ENCODE measurements at places on chromosomes 5 and 9.

DNA sequence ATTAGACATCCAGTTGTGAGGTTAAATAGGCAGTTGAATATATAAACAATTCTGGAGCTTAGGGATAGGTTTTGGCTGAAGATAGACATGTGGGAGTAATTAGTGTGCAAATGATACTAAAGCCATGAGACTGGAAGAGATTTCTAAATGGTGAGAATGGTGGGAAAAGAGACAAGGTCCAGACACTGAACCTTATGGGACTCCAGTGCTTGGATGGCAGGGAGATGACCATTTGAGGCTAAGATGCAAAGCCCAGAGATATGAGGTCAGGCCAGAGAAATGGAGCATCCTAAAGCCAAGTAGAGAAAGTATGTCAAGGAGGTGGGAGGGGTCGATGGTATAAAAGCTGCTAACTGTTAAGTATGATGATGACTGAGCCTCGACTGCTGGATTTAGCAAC is 115.6 kb downstream of the SEMA5A start:
- DNase-seq = no peak

- no peak for DNase-seq
Observed at GRCh38 chr5:435961-436640, 6.9 kb upstream of the EXOC3 start.

- no peak for DNase-seq
Observed at GRCh38 chr9:69173497-69173890, 583 bp upstream of the TJP2 start.

DNA sequence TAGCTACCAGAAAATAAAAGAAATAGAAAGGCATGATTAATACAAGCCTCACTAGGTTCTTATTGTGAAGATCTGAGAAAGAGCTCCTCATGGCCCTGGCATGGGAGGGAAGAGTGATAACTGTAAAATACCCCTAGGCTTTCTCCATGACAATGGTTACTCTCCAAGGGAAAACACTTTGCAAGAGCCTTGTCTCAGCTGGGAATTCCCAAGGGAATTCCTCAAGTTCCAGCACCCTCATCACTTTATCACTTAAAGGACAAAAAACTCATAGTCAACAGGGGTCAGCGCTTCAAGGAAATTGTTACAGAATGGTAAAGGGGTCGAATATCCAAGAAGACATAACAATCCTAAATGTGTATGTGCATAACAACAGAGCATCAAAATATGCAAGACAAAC is 21.2 kb downstream of the SYK start:
- no peak for DNase-seq

DNA sequence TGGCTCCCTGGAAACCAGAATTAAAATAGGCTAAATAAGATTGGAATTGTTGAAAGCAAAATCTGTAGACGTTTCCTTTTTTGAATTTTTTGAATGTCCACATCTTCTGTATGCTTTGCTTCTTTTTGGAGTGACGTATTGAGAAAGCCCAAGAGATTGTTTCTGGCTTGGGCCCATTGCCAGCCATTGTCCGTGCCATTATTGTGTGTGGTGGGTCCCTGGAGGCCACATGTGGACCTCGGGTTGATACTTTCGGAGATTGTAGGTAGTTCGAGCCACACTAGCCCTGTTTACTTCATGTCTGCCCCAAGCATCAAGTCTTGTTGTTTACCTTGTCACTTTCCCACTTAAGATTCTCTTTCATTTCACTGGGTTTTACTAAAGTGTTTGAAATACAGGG is 106.0 kb downstream of the PALM2AKAP2 start:
- no peak for DNase-seq

DNA sequence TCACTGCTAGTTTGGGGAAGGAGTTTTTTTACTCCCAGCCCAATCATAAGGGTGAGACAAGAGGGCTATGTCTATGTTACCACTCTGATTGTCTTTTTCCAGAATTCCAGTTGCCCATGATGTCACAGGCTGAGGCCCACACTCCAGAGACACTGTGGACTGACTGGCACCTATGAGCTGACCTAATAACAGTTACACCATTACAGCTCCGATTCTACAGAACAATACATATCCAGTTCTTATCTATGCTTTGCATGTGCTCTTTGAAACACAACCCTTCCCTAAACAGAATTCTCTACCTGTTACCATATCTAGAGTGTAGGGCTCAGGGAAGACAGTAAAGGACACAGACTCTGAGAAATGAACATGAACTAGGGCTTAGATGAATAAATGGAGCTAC is 45.7 kb upstream of the ALDOB start:
- DNase-seq = no peak

- no peak for DNase-seq
Observed at GRCh38 chr5:131795228-131795627, 1.6 kb downstream of the FNIP1 start.

- no peak for DNase-seq
Observed at GRCh38 chr5:154478224-154478565, at the start of gene HAND1. Gene HAND1 (minus strand): TSS chr5:154478227. CDS start chr5:154478008, 219 bp downstream.

DNA sequence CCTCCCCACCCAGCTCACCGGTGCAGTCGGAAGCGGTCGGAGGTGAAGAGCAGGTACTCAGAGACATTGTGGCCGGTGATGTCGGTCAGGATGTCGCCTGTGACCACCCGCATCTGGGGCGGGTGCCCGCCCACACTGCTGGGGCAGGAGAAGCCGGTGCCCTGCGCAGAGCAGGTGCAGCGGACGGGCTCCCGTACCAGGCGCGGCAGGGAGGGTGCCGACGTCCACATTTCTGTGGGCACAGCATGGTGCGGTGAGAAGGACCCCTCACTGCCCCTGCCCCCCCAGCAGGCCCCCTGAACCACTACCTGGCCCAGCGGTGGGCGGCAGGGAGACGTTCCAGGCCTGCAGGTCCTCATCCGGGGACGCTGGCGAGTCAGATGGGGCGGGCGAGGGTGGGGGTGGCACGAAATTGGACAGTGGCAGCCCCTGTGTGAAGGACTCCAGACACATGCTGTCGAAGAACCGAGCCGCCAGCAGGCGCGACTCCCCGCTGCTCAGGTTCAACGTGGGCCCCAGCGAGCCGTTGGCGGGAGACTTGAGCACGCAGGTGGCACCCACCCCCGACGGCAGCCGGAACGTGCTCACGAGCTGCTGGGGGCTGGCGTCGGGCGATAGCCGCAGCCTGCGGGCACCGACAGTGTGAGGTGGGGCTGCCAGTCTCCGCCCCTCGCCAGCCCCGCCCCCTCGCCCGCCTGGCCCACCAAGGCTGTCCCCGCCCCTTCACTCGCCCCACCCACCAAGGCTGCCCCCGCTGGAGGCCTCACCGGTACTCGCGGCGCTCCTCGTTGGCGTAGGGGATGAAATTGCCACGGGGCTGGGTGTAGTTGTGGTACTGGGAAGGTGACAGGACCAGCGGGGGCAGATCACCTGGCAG is 15.1 kb downstream of the ABCA2 start:
- no peak for DNase-seq

DNA sequence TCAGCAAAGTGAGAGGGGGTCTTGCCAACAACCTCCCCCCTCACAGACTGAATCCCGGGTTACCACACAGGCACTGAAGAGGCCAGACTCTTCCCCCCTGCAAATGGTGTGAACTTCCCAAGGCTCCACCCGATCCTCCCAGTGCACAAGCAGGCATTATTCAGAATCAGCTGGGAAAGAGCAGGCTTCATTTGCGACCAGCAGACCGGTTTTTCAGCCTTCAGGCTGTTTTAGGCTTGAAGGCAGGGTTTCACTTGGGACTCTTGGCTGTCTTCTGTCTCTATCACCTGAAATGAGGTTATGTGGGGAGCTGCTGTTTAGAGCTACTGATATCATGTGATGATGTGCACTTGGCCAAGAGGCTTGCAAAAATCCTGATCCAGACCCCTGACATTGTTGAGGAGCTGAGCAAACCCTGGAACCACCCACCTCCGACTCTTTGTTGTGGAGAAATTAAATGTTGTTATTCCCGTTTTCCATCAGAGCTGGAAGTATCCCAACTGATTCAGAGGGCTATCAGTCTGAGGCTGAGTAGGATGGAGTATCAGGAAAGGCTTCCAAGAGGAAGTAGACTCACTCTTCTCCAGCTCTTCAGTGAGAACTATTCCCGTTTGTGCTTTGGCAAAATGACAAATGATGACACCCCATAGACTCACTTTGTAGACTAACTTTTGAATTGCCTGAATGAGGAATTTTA is 63.3 kb upstream of the ZFR start:
- peak; percentile 97 for DNase-seq

DNA sequence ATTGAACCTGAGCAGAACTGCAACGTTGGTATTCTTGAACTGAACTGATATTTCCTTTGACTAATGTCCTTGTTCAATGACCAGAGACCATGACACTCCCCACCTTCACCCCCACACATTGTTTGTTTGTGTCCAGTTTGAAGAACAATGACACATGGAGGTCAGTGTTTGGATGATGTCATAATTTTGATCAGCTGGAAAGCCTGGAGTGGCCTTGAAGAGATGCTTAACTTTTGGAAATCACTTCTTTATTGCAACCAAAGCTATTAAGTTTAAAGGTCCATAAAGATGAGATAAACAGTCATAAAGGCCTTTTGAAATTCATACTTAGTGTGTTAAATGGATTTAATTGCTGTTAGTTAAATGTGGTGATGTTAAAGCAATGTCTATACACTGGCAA is 92.7 kb downstream of the TMC1 start:
- no peak for DNase-seq

GRCh38 chr5:33583332-33583731 is 142.6 kb downstream of the TARS1 start:
- no peak for DNase-seq

- DNase-seq = no peak
Observed at GRCh38 chr9:99451112-99451606, 229.1 kb downstream of the SEC61B start.

DNA sequence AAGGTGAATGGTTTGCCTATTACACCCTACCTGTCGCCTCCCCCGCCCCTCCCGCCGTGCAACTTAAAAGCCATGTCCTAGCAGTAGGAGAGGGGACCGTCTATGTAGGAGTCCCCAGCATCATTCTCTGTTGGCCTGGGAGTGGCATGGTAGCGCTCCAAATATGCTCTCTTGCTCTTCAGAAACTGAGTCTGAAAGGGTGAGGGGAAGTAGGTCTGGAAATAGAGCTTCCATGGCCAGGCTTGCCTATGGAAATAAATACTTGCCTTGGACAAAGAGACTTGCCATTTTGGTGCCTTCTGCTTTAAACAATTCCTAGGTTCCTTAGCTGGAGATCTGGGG is 1.4 kb downstream of the RGS7BP start:
- no peak for DNase-seq

- peak; percentile 12 for DNase-seq
Observed at GRCh38 chr9:106717686-106718085, 145.3 kb upstream of the ZNF462 start.

GRCh38 chr9:21340735-21341134 is 5.5 kb upstream of the KLHL9 start:
- no peak for DNase-seq

GRCh38 chr9:4927043-4927471 is 58.0 kb upstream of the JAK2 start:
- DNase-seq = no peak

DNA sequence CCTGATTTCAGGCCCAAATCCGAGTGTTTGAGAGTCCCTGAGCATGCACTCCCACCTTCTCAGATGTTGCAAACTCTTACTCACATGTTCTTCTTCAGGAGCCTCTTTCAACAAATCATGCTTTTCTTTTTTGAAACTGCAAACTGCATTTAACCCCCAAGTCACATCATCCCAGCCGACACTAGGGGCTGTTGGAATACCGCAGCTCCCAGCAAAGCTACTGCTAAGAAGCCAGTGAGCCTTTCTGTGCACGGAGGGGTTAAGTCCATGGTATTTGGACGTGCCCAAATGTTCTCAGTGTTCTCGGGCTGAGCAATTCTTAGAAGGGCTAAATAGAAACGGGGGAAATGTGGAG is 282.9 kb downstream of the NFIB start:
- no peak for DNase-seq

GRCh38 chr9:87892956-87893355 is 10.3 kb downstream of the SPATA31E1 start:
- DNase-seq = no peak

DNA sequence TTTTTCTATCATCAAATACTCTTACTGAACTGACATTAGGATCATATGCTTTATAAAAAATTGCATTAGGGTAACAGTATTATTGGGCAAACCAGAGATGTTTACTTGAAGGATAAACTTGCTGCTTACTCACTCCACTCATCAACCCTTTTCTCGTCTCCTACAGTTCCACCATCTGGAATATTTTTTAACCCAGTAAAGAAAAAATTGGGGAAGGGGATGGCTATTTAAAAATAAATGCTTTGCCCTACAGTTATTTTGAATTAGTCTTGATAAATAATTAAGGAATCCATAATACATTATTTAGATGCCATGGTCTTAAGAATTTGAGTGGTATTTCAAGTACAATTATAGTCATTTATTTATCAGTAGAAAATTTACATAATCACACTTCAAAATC is 225.8 kb downstream of the MEF2C start:
- no peak for DNase-seq

Measured in GM04504 (cell line).